ENCODE measurements at places on chromosomes 4 and X.

DNA sequence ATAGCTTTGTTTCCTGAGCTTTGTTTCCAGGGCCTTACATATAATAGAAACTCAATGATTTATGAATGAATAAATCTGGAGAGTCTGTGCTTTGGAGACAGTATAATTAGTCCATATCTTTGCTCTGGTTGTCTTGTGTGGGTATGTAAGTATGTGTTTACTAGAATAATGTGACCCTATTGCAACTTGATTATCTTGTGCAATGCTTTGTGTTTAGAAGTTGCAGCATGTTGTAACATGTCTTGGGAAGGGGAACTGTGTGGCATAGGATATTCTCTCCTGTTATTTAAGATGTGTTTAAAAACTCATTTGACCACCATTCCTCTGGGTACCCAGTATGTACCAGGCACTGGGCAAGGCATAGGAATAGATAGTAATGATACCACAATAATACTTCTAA lies 6.1 kb downstream of the SPATA18 start:
- DNase-seq, result peak; percentile 28

GRCh38 chr4:153541456-153542096 lies 75.4 kb downstream of the TMEM131L start:
- peak; percentile 87 for DNase-seq

GRCh38 chr4:85747882-85748491 lies 273.0 kb downstream of the ARHGAP24 start:
- peak; percentile 93 for DNase-seq

- DNase-seq, result no peak
Measured at GRCh38 chr4:27085396-27085795, 224.8 kb downstream of the STIM2 start.

- DNase-seq, result peak; percentile 26
Measured at GRCh38 chrX:41468647-41469323, 21.6 kb downstream of the NYX start.
